Stimulated activated naive CD8-positive, alpha-beta T cell treated with anti-CD3 and anti-CD28 coated beads, Interleukin-15, amount 100 ng/mL, for 72 hours (primary cell): ENCODE measurements at places on chromosomes 3 and 15.

DNA sequence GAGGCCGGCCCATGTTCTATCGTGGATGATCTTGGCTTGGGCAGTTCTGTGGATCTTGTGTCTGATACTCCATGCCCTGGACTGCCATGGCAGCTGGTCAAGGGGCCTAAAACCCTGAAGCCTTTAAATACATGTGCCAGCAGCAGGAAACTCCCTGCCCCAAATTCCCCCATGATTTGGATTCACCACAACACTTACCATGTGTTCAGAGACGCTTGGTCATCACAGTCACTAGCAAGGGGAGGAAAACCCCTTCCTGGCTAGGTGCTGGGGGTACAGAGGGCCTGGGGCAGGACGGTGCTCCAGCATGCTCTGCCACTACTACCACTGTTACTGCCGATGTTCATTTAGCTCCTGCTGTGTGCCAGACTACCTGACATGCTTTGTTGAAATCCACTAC is 94.4 kb downstream of the DNAJB8 start:
- DNase-seq: no peak

GRCh38 chr15:40128766-40129660 is 20.3 kb upstream of the BMF start:
- DNase-seq: peak; percentile 50

- DNase-seq: no peak
These were observed 30.9 kb downstream of the VIPR1 start for GRCh38 chr3:42533161-42533897.

- no peak for DNase-seq
These were observed 233.6 kb downstream of the CHL1 start for GRCh38 chr3:430186-430585.
